ENCODE measurements at places on chromosomes 3 and 15.

GRCh38 chr15:41969851-41970431 lies 2.4 kb downstream of the EHD4 start:
- DNase-seq = peak; percentile 41

DNA sequence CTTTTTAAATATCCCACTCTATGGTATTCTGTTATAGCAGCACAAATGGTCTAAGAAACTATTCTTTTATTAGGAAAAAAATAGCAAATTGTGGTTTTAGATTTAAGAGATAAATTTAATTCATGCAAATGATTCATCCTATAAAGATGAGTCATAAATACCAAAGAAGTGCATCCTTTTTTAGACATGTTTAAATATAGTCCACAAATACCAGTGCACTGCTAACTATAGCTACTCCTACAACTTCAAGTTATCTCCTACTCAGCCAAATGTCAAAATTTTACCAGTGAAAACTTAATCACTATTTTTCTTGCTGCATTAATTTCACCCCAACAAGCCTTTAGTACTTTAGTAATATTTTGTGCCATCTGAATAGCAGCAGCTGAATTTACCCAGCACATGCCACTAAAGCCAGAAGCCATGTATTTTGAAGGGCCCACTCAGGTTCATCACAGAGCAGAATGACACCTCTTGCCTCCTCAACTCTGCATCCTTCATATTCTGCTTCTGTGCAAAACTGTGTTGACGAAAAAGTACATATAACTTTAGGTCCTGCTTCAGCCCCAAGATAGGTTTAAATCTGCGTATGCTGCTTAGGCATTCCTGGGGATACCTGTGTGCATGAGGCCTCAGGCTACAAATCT lies 24.9 kb downstream of the CX3CR1 start:
- DNase-seq = no peak

GRCh38 chr3:87575550-87575949 lies 299.2 kb upstream of the POU1F1 start:
- no peak for DNase-seq

DNA sequence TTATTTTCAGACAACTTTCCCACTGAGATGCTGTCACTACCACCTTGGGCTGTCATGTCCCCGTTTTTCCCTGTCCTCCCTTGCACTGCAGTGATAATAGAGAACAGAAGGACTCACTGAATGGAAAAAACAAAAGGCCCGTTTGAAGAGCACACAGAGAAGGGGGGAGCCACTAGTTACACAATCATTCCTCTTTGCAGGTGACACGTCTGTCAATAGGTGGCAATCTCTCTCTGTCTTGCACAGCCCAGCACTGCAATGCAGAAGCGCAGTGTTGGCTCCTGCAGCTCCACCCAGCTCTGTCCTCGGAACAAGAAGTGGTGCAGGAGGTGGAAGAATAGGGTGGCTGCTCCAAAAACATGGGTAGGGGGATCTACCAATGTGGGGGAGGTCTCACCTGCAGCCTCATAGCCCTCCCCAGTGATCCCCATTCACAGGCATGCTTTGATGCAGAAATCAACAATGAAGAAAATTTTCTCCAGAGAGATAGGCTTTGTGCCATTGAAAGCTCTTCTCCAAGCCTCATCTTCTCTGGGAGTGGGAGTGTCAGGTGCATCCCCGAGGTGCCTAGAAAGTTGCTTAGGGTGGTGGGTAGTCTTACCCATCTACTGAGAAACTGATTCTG lies 31.8 kb downstream of the FSTL1 start:
- DNase-seq = peak; percentile 50

DNA sequence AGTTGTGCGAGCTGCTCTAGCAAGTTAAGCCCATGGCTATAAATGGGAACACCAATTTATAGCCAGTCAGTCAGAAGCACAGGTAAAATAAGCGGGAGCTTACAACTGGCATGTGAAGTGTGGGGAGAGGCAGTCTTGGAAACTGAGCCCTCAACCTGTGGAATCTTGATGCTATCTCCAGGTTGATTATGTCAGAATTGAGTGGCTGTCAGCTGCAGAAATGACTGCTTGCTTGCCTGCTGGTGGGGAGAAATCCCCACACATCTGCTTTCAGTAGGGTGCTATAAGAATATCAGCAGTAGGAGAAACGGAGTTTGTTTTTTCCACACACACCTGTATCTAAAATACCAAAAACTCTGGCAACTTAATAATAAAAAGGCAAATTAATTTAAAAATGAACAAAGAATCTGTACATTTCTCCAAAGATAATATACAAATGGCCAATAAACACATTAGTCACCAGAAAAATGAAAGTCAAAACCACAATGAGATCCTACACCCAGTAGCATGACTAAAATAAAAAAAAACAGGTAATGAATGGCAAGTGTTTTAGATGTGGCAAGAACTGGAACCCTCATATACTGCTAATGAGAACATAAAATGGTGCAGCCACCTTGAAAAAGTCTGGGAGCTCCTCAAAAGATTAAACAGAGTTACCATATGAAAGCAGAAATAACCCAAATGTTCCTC lies 26.0 kb upstream of the MAP4 start:
- no peak for DNase-seq

DNA sequence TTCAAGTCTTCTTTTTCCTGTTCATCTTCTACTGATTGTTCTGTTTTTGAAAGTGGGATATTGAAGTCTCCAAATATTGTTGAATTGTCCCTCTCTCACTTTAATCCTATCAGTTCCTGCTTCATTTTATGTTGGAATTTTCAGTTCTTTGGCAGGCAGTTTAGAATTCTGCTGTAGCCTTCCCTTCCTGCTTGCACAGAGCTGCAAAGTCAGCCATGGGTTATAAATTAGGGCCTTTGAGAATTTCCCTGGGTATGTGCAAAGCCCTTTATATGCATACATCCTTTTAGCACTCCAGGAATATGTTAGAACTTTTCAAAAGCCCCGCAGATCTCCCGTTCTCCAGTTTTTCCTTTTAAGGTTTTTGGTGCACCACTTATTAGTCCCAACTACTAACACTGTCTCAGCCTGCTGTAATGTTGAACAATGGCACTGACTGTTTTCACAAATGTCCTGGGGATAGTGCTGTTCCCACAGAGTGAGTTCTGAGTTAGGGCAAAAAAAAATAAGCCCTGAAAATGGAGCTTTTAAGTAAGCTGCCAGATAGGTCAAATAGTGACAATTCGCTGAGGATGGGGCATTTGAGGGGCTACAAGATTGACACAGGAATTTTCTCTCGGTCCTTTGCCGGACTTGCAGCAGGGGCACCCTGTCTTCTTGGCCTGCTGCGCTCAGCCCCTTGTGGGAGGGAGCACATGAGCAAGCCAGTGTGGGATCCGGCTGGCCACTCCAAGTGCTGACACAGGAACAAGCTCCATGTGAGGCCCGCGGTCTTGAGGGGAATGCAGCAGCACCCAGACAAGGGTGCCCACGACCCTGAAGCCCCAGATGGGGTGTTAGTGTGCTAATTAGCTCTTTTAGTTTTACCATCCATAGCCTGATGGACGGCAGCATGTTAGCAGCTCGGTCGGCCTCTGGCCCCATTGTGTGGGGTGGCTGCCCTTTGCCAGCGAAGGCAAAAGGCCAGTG lies 96.0 kb downstream of the VPS8 start:
- no peak for DNase-seq

DNA sequence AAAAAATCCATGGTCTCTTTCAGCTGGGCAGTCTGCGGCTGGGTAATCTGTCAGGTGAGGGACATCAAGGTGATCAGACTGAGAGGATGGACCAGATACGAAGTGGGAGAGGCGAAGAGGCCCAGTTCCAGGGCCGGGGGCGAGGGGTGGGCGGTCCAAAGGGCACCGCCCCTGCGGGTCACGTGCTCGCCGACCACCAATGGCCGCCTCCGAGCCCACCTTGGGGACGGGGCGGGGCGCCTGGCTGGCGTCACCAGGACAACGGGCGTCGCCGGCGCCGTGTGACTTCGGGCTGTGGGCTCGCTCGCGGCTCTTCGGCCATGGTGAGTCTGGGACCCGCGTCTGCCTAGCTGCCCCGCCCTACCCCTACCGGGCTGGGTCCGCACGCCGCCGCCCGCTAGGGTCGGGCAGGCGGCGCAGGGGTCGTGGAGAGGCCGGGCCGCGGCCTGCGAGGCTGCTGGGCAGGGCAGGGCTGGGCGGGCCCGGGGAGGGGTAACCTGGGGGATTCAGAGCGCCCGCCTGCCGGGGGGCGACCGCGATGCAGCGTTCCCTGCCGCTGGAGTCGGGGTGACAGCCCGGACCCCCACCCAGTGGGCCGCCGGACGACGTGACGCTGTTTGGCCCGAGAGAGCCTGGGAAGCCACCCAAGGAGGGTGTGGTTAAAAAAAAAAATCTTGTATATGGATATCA lies at the start of gene FBXL2:
Gene FBXL2 (plus strand): TSS at position 250 of the 690 bp plus-strand sequence. CDS start 71 bp downstream, at position 321.
- DNase-seq = peak; percentile 54

DNA sequence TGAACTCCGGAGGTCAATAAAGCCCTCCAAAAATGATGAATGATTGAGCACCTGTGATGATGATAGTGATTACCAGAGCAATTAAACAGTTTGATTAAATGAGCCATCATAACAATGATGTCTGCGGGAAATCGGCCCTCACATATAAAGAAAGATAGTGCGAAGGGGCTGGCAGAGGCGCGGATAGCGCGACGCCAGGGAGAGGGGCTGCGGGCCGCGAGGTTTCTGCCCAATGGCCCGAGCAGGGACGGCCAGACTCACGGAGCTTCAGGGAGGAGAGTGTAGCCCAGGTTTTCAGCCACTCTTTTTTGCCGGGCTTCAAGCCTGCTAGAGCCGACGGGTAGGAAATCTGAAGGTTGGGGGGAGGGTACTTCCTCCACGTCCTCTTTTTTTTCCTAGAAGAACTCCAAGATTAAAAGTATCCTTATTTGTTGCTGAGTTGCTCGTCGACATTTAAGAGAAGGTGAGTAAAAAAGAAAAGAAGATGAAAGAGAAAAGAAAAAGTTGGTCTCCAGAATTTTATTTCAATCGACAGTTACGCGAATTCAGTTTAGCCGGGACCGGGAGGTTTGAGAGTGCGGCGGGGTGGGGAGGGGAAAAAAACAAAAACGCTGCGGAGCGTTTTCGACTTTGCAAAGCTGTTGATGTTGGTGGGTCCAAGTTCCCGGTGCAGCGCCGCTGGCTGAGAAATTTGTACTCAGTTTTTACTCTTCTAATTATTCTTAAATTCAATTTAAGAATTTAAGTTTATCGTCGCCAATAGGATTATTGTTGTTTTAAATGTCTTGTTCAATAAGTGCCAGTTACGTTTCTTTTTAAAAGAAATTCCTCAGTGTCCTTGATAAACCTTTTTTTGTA lies 2.2 kb upstream of the MEIS2 start:
- DNase-seq = no peak

DNA sequence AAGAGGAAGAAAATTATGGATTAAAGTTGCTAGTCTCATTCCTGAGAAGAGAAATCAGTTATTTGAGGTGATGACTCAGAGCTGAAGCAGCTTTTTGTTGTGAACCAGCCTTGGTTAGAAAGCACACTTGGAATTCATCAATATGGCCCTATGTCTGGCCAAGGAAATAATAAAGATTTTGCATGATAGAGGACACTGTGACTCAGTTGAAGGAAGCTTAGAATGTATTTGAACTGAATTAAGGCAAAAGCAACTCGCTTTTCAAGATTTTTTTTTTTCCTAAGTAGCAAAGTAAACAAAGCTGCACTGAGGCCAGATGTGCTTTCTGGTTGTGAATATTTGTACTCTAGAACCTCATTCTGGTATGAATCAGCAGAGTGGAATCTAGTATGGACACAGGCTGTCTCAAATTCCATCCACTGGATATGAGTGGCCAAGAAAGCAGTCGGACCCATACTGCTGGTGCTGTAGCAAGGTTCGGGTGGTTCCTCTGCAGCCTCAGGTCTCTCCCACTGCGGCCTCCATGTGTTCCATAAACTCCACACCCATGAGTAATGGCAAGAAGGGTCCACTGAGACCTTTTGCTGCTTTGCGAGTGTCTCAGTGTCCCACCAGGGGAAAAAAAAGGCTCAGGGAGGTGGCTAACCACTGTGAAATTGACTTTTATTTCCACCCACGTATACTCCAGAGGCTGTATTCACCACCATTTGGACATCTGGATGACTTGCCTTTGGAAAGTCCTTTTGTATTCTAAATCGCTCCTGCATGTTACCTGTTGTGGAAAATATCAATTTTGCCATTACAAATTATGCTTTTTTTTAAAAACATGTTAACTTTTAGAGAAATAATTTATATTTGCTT lies 53.1 kb downstream of the TGFBR2 start:
- DNase-seq = peak; percentile 86

DNA sequence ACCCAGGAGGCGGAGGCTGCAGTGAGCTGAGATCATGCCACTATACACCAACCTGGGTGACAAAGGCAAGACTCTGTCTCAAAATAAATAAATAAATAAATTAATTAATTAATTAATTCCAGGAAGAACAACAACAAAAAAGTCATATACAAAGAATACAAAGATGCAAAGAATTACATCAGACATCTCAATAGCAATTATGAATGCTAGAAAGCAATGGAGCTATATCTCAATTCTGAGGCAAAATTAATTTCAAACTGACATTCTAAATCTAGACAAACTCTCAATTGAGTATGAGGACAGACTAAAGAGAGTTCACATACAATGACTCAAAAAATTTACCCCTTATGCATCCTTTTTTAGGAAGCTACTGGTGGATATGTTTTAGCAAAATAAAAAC lies 69.6 kb upstream of the CTNNB1 start:
- DNase-seq = no peak

- DNase-seq = no peak
Observed at GRCh38 chr3:171543759-171544300, 83.6 kb upstream of the TNIK start.

GRCh38 chr15:84684092-84684491 lies 26.1 kb upstream of the NMB start:
- peak; percentile 59 for DNase-seq

DNA sequence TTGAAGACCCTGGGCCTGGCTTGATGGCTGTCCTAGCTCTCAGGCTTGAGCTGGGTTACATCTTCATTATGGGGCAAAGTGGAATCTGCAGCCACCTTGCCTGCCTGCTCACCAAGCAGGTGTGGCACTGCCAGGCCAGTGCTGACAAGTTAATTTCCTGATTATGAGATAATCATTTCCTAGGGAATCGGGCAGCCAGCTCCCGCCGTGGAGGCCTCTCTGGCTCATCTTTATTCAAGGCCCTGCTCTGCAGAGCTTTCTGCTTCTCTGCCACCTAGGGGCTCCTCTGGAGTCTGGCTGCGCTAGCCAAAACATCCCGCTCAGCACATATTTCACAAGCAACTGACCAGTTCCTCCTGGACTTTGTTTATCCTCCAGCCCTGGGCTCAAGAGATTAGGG lies 9.9 kb downstream of the LOXL1 start:
- DNase-seq = no peak

- DNase-seq = no peak
Observed at GRCh38 chr3:50123394-50124051, 31.6 kb upstream of the SEMA3F start.

GRCh38 chr3:16589867-16590624 lies 15.2 kb downstream of the DAZL start:
- DNase-seq = no peak

DNA sequence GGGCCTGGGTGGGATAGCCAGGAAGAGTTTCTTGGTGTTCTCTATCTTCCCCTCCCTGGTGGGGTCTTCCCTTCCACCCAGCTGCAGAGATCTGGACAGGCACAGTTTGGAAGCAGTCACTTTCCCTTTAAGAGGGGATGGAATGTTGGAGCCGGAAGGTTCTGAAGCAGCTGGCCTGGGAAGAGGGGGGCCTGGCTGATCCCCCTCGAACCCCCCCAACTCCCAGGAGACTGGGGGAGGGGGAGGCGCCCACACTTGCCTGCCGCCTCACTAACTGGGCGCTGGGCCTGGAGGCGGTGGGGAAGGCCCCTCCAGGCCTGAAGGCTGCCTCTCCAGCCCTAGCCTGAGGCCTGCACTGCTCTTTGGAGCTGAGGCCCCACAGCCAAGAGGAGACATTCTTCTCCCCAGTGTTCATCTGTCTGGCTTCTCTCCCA lies 1.4 kb downstream of the DVL3 start:
- DNase-seq = no peak
